Omental fat pad (tissue), 4 donors: ENCODE measurements at places on chromosomes 12 and 14.

- DNase-seq: no peak
Measured at GRCh38 chr14:100873096-100873482, 30.4 kb downstream of the RTL1 start.

DNA sequence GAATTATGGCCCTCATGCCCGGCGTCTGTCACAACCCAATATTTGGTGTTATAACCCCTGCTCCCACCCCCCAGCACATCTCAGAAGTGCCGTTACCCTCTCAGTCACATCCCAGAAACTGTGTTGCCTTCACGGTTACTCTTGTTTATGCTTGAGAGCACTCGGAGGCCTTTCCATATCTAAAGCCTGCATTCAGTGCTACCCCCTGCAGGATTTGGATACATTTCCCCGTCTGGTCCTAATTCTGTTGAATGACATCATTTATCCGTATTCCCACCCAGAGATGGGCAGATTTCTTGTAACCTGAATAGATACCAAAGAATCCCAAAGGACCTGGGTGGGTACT lies 19.1 kb upstream of the FOS start:
- no peak for DNase-seq

DNA sequence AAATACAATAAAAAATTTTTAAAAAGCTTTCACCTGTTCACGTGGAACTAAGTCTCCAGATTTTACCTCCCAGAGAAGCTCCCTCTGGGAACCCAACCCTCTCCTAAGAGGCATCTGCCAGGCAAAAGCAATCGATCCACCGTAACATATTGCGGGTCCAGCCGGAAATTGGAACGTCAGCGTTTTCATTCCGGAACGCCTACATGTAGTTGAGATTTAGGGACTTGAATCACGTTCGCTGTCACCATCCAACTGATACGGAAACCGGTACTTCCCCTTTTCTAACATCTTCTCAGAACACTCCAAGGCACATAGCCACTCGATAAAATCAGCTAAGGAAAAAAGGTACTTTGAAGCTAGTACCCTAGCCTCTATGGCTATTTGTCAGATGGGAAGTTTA lies 70.3 kb downstream of the COX16 start:
- no peak for DNase-seq

GRCh38 chr12:6180268-6181051 lies 19.7 kb upstream of the CD9 start:
- no peak for DNase-seq

DNA sequence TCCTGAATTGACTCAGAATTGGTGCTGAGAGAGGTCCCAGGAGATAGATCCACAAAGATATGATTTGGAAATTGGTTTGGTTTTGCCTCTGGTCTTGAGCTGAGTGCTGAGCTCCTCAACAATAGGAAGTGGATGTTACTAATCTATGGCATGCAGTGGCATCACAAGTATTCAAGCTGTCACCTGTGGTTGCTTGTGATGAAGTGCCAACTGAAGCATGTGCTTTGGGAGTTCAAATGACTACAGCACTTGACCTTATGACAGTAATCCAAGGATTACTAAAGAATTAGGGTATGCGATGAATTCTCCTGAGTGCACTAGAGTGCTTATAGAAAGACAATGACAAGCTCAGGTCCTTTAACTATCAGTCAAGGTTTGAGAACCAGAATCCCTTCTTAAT lies 406.2 kb downstream of the NOVA1 start:
- DNase-seq: no peak

DNA sequence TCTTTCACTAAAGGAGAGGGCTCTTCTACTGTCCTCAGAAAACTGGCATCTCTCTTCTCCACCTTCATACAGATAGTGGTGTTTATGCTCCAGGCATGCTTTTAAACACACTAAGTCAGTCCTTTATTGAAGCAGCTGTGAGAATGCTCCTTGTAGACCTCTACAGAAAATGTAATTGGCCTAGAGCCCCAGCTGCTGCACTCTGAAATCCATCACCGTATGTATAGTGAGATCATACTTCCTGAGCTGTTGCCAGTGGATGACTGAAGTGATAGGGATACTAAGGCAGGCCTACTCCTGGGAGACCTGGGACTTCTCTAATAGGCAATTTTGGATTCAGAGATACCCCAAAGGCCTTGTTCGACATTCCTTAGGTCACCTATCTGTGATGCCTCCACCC lies 535.4 kb downstream of the RPS29 start:
- DNase-seq: no peak

DNA sequence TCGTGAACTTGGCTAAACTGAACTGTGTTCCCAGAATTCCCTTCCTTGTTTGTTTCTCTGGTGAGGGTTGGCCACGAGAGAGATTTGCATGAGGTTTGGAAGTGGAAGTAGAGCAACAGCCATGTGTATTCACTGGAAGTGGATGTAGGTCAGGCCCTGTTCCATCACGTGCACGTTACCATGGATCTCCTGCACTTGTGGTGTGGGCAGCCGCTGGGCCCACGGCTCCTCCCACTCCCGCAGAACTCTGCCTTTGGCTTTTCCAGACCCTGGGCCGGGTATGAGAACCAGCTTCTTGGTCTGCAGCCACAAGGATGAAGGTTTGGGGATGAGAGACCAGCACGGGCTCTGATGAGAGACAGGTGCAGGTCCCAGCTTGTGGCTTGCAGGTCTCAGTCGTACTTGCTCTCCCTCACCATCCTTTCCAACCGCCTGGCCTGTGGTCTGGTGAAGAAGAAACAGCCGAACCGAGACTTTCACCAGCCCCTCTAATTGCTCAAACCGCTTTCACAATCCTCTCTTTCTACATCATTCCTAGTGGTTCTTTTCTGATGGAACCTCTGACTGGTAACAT lies 94.9 kb downstream of the DUSP16 start:
- DNase-seq: no peak

GRCh38 chr12:106030210-106031071 lies 108.3 kb downstream of the NUAK1 start:
- no peak for DNase-seq

GRCh38 chr12:2835691-2836403 lies 1.0 kb upstream of the NRIP2 start:
- DNase-seq: no peak

DNA sequence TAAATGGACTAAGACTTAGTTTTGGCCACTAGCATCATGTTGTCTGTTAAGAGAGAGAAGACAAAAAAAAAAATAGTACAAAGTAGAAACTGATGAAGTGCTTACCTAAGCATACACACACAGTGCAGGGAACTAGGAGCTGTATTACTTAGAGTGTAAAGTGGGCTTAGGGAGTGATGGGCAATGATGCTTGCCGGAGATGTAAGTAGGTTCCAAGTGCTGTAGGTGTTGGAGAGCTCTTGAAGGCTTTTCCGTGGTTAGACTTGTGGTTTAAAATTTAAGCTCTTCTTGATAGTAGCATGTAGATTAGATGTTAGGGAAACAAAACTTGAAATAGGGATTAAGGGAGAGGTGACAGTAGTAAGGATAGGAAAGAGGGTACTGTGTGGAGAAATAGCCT lies 34.7 kb downstream of the MIA2 start:
- DNase-seq: no peak

DNA sequence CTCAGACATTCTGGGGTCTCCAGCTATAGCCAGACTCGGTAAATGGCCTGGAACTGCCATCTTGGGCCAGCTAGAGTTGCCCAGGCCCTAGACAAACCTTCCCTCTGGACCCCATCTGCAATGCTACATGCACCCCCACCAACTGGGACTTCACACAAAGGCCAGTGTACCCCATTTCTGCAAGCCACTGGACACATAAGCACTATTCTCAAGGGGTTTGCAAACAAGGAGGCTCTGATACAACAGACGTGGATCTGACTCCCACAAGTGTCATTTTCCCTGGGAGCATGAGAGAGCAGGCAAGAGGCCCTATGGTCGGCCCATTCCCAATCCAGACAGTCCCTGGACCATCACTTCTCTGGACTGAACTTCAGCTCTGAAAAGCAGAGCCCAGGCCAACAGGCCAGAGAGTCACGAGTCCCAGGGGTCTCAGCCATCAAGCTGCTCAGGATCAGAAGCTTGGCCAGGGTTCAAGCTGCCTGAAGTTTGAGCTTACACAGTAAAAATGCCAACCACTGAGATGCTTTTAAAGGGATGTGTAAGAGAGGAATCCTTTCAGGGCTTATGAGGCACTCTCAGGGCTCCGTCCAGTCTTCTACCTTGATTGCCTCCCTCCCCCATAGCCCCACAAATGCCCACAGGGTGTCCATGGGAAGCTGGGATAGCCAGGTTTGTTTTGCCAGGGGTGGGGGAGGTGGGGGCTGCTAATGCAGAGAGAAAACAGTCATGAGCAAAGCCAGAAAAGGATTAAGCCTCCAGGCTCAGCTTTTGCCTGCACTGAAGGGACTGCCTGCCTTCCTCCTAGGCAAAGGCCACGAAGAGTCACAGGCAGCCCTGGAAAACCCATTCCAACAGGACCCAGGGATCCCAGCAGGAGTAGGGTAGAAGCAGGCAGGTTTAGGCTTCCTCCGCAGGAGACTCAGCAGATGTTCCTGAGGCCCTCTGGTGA lies 31.7 kb upstream of the PNMA1 start:
- no peak for DNase-seq

- no peak for DNase-seq
Measured at GRCh38 chr12:104462931-104463339, 6.2 kb downstream of the CHST11 start.

- no peak for DNase-seq
Measured at GRCh38 chr12:131119936-131120335, 166.2 kb downstream of the ADGRD1 start.

- DNase-seq: no peak
Measured at GRCh38 chr14:89017417-89017816, 193.0 kb downstream of the TTC8 start.

GRCh38 chr14:104791425-104791824 lies 4.1 kb downstream of the AKT1 start:
- DNase-seq: no peak

DNA sequence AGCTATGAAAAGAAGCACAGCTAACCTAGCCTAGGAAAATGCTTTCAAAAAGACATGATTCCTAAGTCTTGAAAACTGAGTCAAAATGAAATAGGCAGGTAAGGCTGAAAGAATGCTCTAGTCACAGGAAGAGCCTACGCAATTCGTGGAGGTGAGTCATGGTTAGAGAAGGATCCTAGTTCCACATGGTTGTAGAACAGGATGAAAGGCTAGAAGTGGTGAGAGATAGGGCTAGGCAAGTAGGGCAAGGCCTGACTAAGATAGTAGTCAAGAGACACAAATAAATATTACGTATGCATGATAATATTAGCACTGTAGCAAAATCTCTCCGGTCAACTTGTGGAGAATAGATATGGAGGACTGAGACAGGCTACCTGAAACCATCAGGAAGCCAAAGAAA lies 47.2 kb downstream of the PLCZ1 start:
- no peak for DNase-seq

- DNase-seq: no peak
Measured at GRCh38 chr14:63912286-63912685, 59.5 kb downstream of the SYNE2 start.

GRCh38 chr12:125218952-125219351 lies 153.7 kb downstream of the AACS start:
- DNase-seq: no peak

DNA sequence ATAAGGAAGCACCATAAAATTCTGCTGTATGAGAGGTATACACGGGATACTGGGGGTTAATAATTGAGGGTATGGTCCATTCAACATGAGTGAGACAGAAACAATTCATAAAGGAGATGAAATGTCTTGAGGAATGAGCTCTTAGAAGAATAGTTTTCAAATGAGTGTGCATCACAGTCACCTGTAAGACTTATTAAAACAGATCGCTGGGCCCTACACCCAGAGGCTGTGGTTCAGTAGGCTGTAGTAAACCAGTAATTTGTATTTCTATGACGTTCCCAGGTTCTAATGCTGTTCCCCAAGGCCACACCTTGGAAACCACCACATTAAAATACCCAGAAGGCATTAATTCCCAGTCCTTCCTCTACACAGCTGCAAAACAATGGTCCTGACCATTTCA lies 49.6 kb downstream of the CAND1 start:
- no peak for DNase-seq

- DNase-seq: no peak
Measured at GRCh38 chr12:79360936-79361335, 329.8 kb downstream of the PAWR start.

DNA sequence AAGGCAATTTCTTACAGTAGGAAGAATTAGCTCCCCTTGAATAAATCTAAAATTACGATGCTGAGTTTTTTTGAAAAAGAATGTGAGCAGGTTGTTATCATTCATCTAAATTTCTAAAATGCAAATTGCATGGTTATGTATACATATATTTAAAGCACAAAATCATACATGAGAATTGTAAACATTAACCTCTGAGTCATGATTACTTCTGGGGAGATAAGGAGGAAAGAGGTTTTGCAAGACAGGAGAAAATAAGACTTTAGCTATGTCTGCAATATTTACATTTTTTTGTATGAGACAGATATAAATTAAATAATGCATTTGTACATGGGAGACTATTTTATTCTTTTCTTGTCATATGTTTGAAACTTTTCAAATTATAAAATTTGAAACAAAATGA lies 72.2 kb downstream of the TSPAN8 start:
- no peak for DNase-seq

- DNase-seq: no peak
Measured at GRCh38 chr12:131723532-131723931, 12.6 kb downstream of the SFSWAP start.

- no peak for DNase-seq
Measured at GRCh38 chr12:31923063-31923412, 36.2 kb upstream of the RESF1 start.

GRCh38 chr12:107134558-107134957 lies 41.2 kb upstream of the CRY1 start:
- no peak for DNase-seq

- no peak for DNase-seq
Measured at GRCh38 chr12:16198884-16199283, 78.6 kb downstream of the SLC15A5 start.

GRCh38 chr12:116233669-116234068 lies 43.8 kb downstream of the MED13L start:
- no peak for DNase-seq

- no peak for DNase-seq
Measured at GRCh38 chr12:94875525-94875924, 128.0 kb downstream of the NDUFA12 start.

GRCh38 chr12:78929075-78929418 lies 64.5 kb downstream of the SYT1 start:
- no peak for DNase-seq

- DNase-seq: no peak
Measured at GRCh38 chr14:87255058-87255457, 737.9 kb downstream of the GALC start.

GRCh38 chr14:22375321-22375930 lies 213.6 kb downstream of the DAD1 start:
- DNase-seq: no peak

DNA sequence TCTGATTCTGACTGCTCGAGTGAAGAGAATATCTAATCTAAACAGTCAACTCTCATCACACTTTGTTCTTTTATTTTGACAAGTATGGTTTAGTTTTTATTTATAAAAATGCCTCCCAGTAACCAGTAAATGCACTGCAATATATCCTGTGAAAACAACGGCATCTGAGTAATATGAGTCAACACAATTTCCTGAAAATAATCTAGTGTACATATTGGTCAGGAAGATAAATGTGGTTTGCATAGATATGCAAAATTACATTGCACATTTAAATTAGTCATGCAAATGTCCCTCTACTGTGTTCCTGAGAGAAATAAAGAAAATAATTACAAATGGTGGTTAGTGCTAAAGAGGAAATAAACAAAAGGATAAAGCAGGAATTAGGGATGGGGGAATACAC lies 1190.7 kb upstream of the SEL1L start:
- DNase-seq: no peak

- DNase-seq: no peak
Measured at GRCh38 chr12:12788131-12788530, 2.7 kb downstream of the APOLD1 start.
